Neural crest cell (in vitro differentiated cells): ENCODE measurements at places on chromosomes 3 and 15.

GRCh38 chr3:12343047-12343501 is 54.2 kb downstream of the PPARG start:
- DNase-seq: no peak

DNA sequence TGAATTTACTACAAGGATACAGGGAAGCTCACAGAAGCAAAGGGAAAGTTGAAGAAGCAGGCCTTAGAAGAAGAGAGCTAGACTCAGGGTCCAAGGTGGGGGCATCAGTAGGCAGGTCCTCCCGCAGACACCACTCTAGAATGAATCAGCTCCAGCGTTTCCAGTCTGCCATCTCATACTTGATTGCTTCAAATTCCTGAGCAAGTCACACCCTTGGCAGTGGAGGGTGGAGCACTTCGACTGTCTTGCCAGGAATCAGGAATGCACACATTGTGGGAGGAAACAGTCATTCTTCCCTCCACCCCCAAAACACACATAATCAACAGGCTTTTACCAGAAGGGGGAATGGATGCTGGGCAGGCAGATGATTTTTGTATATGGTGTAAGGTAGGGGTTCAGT is 78.5 kb downstream of the CHCHD6 start:
- DNase-seq: no peak

DNA sequence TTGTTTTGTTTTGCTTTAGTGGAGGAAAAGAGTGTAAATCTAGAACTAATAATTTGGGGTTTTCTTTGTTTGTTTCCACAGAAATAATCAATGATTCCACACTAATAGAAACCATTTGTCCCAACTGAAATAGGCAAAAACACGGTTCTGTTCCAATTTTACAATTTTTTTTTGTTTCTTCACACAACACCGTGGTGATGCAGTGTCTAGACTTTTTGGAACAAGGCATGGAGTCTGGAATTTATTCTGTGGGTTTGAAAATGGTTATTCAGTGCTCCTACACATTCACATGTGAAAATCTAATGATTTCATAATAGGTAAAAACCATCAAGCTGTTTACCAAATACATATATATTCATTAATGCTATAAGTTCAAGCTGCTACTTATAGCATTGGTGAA is 629.0 kb upstream of the TGFBR2 start:
- DNase-seq: no peak

- DNase-seq: no peak
Observed at GRCh38 chr15:65476903-65477302, 40.6 kb downstream of the DPP8 start.

- no peak for DNase-seq
Observed at GRCh38 chr3:149473357-149474249, 894 bp upstream of the TM4SF4 start.

DNA sequence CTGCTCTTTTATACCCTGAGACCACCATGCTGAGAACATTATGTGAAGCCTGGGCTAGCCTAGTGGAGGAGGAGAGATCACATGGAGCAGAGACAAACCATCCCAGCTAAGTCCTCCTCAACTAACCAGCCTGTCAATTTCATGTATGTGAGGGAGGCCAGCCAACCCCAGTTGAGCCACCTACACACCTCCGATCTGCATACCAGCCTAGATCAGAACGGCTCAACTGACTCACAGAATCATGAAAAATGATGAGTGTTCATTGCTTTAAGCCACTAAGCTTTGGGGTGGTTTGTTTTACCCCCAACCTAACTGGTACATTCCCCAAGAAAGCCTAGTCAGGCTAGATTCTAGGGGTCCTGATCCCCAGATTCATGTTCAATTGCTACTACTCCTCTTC is 19.4 kb upstream of the CA12 start:
- no peak for DNase-seq

- DNase-seq: no peak
Observed at GRCh38 chr3:53753518-53754183, 92.6 kb downstream of the CHDH start.

DNA sequence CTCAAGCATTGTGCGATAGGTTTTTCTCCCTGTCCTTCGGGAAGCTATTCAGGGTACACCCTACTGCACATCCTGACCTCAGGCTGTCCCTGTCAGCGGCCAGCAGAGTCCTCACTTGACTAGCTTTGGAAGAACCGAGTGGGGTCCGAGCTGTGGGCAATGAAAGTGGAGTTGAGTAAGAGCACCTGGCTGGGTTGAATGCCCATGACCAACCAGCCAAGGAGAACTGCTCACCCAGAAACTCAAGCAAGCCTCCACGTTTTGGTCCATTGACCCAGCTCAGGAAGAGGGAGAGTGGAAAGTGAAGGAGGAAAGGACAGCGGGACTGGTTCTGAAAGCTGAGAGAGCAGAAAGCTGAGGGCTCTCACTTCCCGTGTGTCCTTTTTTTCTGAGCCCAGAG is 36.0 kb upstream of the HDGFL3 start:
- DNase-seq: no peak

- no peak for DNase-seq
Observed at GRCh38 chr15:63599401-63600000, 2.3 kb downstream of the FBXL22 start.

DNA sequence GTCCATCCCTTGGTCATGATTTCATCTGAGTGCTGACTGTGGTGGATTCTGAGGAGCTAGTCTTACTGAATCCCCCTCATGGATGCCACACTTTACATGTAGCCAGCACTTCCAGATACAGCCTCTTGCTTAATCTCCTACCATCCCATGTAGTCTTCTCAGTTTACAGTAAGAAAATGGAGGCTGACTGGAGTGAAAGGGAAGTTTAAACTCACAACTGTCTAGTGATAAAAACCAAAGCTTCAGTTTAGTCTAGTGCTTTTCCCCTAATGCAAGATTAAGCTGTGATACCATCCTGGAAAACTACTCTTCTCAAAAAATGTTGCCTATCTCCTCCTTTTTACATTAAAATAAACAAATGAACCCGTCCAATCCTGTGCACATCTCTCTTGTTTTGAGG is 146.8 kb upstream of the HES1 start:
- no peak for DNase-seq

DNA sequence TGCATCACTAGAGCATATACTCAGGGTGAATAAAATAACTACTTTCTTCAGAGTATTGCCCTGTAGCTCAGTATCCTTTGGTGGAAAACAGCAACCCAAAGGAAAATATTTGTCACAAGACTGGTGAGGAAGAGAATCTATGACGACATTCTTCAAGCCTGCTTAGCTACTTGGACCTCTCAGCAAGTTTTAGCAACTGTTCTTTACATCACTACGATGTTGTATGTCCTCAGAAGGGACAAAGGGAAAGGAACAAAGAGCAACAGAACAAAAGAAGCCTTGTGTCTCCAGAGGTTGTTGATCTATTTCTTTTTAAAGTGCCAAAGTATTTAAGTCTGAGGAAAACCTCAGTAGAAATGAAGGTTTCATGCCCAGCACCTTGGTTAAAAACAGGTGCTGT is 746.7 kb downstream of the NAALADL2 start:
- no peak for DNase-seq

GRCh38 chr3:34001022-34001421 is 202.6 kb downstream of the PDCD6IP start:
- DNase-seq: peak; percentile 8

GRCh38 chr3:56960234-56960917 is 100.1 kb upstream of the SPATA12 start:
- no peak for DNase-seq

- DNase-seq: no peak
Observed at GRCh38 chr3:81968658-81969057, 207.2 kb upstream of the GBE1 start.

DNA sequence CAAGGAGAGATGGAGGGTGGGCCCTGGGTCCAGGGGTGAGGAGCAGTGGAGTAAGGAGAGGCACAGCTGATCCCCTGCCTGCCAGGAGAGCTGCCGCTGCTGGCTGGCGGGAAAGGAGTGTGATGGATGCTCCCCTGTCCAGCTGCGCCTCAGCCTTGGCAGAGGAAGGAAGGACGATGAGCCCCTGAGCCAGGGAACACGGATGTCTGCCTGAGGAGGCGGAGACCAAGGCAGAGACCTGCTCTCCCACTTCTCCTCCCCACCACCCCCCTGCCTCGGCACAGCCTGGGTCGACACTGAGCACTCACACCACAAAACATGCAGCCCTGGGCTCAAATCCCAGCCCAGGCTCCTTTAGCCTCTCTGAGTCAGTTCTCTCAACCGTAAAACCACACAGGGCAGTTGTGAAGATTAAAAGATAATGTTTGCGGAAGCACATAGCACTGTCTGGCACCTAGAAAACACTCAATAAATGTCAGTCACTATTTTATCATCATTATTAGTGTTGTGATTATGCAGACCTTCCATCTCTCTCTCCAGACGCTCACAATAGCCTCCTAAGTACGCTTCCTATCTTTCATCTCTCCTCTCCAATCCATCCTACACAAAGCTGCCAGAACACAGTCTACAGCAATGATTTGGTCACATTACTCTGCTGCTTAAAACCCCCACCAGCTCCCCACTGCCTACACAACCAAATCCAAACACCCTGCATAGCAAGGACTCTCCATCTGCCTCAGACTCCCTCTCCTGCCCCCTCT is 52.2 kb downstream of the SEMA5B start:
- no peak for DNase-seq

GRCh38 chr15:88256279-88257230 is at the start of gene NTRK3:
TSS of gene NTRK3 (minus strand) at chr15:88256739. CDS start at chr15:88256153, 586 bp downstream.
- DNase-seq: peak; percentile 38

DNA sequence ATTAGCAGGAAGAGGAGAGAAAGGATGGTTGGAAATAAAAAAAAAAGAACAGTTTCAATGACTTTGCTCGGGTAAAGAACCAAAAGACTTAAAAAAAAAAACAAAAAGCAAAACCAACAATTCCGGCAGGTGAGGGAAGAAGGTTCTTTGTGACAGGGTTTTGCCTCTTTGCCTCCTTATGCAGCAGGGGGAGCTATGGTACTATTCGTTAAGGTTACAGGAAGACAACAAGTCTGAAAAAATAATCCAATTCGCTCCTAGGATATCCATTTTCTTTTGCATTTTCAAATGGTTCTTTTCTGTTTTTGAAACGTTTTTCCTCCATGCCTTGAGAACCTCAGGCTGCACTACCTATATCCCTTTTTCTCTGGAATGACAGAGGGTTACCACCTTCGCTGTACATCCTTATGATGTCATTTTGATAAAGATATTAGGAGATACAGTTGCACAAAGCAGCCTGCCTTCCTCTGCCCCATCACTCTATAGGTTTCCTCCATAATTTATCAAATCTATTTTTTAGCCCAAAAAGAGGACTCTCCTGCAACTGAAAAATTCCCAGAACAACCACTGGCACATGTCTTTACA is 55.0 kb downstream of the CFAP20DC start:
- DNase-seq: peak; percentile 39

DNA sequence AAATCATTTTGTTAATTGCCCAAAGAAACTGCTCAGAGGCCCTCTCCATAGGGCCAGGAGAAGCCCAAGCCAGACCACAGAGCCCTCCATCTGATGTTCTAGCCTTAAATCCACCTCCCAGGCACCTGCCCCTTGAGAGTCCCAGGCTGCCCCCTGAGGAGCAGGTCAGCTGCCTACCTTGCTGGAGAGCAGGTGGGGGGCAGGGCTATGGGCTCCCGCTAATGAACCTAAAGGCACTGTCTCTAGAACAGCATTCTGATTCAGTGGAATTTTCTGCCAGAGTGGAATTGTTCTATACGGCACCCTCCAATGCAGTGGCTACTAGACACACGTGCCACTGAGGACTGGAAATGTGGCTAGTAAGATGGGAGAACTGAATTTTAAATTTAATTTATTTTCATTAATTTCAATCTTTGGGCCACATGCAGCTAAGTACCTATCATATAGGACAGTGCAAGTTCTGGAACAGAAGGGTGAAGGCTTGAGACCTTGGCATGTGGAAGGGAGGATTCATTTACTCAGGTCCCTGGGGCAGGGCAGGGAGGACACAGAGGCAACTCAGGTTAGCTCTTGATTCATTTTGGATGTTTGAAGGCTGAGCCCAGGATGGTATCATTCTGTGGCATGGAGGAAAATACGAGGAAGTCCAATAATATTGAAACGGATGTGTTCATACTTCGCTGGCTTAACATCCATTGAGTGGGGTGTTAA is 11.4 kb downstream of the AMOTL2 start:
- no peak for DNase-seq

GRCh38 chr3:104763007-104763406 is 603.7 kb upstream of the ALCAM start:
- no peak for DNase-seq

DNA sequence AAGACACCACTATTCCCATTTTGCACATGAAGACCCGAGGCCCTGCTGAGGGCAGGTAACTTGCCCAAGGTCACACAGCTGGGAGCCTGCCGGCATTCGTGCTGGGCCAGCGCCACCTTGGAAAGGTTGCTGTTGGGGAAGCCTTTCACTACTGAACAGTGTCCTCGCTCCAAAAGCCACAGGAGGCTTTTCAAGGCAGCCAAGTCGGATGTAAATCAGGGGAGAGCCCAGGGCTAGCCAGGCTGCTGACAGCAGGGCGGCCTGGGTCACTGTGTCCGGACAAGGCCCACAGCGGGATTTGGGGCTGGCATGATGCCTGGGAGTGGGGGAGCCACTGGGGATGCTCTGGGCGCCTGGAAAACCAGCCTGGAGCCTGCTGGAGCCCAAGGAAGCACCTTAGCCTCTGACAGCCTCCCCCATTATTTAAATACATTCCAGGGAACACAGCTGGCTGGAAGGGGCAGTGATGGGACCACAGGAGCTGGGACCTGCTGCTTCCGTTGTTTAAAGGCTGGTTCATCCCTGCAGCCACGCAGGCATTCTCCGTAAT is 10.5 kb downstream of the SLC6A6 start:
- no peak for DNase-seq

DNA sequence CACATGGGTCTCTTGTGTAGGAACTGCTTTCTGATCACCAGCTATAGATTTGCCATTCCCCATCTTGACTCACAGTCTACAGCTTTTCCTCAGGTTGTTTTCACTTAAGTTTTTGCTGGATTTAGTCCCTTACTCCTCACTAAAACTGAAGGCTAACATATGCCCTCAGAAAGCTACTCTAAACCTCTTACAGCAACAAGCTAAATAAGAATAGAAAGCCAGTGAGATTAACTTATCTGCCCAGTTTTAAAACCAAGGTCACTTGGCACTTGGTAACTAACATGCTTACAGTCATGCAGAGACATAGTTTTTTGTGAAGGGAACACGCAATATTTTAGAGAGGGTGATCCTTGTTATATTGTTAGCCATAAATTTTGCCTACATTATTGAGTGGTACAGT is at the start of gene GUCA1C:
TSS of gene GUCA1C (minus strand) at position 180 of the 400 bp plus-strand sequence. CDS start at position 63, 117 bp downstream.
- no peak for DNase-seq

- no peak for DNase-seq
Observed at GRCh38 chr3:38519651-38520050, 23.5 kb downstream of the EXOG start.

- no peak for DNase-seq
Observed at GRCh38 chr3:195201295-195201694, 69.7 kb downstream of the XXYLT1 start.

- DNase-seq: no peak
Observed at GRCh38 chr3:95654570-95655362, 1159.6 kb upstream of the EPHA6 start.

DNA sequence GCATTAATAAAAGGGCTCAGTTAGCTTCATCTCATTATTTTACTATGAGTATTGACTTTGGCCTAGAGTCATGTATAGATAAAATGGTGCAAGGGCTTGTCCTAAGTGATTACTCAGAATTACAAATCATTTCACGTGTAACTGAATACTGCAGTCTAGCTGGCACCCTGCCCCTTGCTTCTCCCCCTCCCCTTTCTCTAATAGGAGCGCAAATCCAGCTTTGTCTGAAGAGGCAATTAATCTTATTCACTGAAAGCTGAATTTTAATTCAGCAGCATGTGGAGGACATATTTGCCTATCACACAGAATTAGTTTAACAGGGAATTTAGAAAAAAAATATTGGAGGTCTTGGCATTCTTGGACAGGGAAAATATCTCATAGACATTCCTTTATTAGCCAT is 412.1 kb upstream of the DPH6 start:
- no peak for DNase-seq

- no peak for DNase-seq
Observed at GRCh38 chr15:99932676-99933402, 199.6 kb upstream of the LYSMD4 start.
